ENCODE measurements at places on chromosomes 7 and 10.

DNA sequence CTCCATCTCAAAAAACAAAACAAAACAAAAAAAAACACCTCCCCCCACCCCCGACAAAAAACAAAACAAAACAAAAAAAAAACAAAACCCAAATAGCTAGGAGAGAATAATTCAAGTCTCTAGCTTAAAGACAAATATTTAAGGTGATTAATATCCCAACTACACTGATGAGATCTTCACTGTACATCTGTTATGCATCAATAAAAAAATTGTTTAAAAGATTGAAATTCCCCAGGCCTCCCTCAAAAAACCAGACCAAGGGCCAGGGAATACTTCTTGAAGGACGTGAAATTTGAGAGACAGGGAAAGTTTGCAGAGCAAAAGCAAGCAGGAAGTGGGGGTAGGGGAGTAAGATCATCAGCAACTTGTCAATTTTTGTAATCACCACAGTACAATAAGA lies 232.6 kb downstream of the REEP3 start:
- DNase-seq: no peak

DNA sequence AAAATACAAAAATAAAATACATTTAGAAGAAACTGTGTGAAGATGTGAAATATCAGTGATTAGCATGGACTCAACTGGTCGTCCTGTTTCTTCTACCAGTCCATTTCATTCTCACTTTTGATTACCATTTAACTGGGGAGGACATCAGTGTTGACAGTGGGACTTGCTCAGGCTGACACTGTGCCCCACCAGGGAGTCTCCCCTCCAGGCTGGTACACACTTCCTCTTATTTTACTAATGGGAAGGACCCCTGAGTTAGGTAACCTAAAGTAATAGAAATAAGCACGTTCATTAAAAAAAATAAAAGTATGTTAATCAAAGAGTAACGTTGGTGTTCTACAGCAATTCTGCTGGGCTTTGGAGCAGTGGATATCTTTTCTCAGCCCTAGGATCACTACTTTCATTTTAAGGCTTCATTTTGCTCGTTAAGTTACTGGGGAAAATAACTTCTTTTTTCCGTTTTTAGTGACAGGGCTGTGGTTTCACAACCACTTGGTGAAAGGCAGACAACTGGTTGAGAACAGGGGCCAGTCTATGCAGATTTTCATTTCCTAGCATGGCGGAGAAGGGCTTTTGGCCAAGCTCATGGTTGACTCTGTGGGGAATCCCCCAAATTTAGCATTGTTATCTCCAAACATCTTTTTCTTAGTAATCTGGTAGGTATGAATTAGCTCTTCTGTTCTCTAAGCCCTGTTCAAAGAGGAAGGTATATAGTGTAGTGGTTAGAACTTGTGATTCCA lies 2.1 kb downstream of the SNX10 start:
- DNase-seq: no peak

GRCh38 chr7:79287981-79288380 lies 165.5 kb downstream of the MAGI2 start:
- peak; percentile 19 for DNase-seq

GRCh38 chr7:51090411-51090810 lies 226.2 kb downstream of the COBL start:
- peak; percentile 21 for DNase-seq

GRCh38 chr10:21169271-21169670 lies 272.2 kb upstream of the NEBL start:
- no peak for DNase-seq

- DNase-seq: no peak
These were observed 140.1 kb downstream of the GFRA1 start for GRCh38 chr10:116132780-116133399.

DNA sequence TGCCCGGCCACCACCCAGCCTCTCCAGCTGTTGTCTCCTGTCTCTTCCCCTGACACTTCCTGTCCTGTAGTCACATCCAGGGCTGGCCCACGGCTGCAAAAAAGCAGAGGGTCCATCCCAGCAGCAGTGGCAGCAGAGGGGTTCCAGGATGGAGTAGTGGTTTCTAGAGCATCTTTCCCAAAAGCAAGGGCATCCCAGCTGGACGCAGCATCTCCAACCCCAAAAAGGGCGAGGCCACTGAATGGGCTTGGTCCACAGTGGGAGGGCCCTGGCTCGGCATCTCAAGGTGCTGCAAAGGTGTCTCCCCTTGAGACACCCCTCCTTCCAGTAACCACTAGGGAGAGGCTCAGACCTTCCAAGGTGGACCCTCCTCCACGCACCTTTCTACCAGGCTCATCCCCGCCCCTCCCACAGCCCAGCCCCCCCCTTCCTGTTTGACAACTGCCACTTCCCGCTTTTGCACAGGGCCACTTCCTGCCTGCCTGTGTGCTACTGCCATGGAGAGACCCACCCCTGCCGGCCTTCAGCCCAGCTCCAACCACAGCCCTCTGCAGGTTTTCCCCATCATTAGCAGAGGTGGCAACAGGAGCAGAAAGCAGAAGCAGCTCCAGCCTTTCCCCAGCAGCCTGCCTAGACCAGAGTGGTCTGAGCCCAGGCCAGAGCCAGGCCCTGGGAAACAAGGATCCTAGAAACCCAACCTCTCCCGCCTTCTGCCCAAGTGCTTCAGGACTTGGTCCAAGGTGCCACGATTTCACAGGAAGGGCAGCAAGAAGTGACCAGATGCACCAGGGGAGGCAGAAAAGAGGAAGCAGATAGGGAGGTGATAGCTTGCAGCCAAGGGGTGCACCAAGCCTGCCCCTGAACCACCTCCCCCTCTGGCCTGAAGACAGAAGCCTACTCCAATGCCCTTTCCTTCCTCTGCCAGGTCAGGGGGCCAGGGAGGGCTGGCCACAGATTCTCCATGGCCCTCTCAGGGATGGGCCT lies 8.6 kb downstream of the CAMK2G start:
- no peak for DNase-seq

DNA sequence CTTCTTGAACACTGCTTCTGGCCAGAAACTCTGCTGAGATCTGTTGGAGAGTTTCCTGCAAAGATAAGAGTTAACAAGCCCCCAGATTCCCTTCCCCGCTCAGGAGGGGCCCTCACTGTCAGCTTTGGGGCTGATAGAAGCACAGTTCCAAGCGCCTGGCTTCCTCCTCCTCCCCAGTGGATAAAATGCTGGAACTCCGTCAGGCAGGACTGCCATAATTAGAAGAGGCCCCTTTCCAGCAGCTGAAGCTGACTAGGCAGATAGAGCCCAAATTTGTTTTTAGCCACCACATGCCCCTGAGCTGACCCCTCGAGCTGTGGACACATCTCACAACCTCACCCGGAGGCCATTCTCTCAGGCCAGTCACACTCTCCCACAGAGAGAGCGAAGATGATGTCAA lies 89.4 kb downstream of the TBXAS1 start:
- no peak for DNase-seq

DNA sequence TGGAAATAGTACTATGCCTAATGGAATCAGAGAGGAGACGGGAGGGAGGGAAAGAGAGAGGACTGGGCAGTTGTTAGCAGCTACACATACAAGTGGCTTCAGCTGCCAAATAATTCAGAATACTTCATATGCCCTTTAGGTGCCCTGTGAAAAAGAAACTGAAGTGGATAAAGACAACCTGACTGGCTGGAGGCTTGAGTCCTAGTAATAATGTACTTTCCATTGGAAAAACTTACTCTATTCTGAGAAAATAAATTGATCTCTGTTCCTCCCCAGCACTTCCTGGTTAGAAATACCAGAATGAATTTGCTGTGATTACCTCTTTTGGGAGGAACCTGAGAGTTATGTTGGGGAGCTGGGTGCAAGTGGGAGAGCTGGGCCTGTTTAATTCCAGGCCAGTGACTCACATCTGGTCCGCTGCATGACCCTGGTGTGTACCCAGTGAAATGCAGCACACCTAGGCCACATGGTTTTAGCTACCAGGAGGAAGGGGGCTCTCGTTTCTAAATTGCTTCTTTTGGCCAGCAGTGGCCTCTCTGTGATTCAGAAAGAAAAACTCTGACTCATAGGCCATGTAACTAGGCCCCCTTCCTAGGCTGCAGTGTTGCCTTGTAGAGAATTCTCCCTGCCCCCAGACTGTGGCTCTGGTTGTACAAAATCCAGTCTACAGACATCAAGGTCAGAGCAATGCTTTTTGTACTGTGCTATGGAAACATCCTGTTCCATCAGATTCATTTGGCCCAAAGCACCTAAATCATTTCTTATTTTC lies 6.5 kb downstream of the AGFG2 start:
- peak; percentile 89 for DNase-seq

DNA sequence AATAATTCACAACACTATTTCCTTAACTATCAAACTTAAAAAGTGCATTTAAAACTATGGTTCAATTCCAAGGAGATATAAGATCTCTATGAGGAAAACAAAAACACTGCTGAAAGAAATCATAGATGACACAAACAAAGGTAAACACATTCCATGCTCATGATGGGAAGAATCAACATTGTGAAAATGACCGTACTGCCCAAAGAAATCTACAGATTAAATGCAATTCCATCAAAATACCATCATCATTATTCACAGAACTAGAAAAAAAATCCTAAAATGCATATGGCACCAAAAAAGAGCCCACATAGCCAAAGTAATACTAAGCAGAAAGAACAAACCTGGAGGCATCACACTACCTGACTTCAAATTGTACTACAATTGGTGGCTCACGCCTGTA lies 159.9 kb upstream of the EEPD1 start:
- no peak for DNase-seq

DNA sequence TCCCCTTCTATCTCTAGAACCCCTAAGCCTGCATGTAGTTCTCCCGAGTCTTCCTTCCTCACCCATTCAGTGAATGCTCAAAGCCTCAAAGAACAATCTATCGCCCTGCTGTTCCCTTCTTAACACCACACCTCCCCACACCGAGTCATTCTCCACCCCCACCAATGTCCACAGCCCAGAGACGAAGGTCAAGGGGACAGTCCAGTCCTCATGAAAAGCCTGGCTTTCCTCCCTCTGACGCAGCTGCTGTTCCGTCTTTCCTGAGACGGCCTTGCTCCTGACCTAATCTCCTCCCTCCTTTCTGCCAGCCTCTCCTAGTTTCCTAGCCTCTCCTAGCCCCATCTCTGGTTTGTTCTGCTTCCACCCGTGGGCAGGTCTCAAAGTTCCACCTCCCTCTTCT lies 9.2 kb downstream of the MOSPD3 start:
- no peak for DNase-seq

DNA sequence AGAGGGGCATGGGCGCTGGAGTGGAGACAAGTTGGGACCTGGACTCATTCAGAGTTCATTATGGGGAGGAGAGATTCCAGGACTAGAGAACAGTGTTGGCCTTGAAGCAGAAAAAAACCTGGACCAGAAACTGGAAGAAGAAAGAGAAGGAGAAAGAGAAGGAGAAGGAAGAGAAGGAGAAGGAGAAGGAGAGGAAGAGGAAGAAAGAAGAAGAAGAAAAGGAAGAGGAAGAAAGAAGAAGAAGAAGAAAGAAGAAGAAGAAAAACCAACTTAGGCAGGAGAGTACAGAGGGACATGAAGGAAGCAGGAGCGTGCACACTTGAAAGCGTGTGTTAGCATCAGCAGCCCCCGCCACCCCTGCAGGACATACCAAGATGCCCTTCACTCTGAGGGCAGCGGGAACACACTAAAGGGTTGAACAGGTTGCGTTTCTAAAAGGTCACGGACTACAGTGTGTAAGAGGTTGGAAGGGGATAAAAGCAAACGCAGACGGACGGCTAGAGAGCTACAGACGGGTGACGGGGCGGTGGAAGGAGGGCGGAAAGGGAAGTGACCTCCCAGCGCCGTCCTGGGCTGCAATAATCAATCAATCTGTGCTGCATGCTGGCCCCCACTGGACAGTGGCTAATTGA lies 95.3 kb downstream of the SEC61G start:
- no peak for DNase-seq

GRCh38 chr7:33449847-33450246 lies 320.5 kb downstream of the BBS9 start:
- no peak for DNase-seq

DNA sequence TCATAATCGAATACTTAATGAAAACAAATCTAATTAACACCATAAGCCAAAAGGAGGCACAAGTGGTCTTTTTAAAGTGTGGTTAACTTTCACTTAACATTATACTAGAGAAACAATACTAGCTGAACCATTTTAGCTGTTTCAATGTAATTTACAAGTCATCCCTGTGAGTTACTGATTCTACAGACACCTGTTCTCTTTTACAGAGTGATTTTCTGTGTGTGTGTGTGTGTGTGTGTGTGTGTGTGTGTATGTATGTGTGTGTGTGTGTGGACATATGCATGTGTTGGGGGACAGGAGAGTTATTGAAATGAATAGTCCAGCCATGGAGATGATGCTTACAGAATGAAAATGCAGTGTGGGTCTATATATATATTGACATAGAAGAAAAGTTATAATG lies 200.2 kb downstream of the DNAJC1 start:
- DNase-seq: no peak

- DNase-seq: peak; percentile 33
These were observed 50.3 kb downstream of the JAZF1 start for GRCh38 chr7:28130277-28130676.

DNA sequence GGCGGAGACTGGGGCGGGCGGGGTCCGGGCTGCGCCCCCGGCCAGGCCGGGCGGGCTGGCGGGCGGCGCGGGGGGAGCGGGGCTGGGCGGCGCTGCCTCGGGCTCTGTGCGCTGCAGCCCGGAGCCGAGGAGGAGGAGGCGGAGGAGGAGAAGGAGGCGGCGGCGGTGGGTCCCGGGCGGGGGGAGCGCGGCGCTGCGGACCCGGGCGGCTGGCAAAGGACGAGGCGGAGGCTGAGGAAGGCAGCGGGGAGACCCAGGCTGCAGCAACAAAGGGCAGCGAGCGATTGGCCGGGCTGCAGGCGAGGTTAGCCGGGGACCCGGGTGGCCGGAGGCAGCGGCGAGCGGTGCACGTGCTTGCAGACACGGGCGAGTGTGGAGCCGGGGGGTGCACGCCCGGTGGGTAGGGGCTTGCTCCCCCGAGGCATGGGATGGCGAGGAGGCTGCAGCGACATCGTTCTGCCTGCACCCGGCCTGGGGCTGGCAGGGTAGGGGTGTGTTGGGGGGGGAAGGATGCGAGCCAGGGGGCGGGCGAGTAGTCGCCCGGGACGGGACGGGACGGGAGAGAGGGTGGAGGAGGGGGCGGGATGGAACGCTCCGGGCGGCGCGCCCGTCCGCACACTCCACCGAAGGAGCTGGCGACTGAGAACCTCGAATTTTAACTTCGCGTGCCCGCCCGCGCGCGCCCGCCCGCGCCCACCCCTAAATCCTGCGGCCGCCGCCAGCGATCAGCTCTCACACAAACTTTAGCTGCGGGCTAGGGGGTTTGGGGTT lies 844 bp upstream of the KAT6B start:
- peak; percentile 82 for DNase-seq

GRCh38 chr10:44422570-44423101 lies 37.7 kb upstream of the CXCL12 start:
- DNase-seq: no peak

GRCh38 chr7:107355616-107356015 lies 114.2 kb upstream of the GPR22 start:
- DNase-seq: peak; percentile 39

- no peak for DNase-seq
These were observed 290.4 kb downstream of the PRKG1 start for GRCh38 chr10:51364674-51365073.

- DNase-seq: no peak
These were observed 51.4 kb downstream of the HECW1 start for GRCh38 chr7:43163885-43164284.

- DNase-seq: peak; percentile 37
These were observed 6.1 kb upstream of the CPA4 start for GRCh38 chr7:130286881-130287280.

Data from astrocyte of the hippocampus (primary cell).